Fibroblast of villous mesenchyme (primary cell): ENCODE measurements at places on chromosomes 2 and 18. TPM values are rescaled to one million over a fixed set of nuclear protein-coding genes. Genes with fewer than 3 reads are reported as not detected.

DNA sequence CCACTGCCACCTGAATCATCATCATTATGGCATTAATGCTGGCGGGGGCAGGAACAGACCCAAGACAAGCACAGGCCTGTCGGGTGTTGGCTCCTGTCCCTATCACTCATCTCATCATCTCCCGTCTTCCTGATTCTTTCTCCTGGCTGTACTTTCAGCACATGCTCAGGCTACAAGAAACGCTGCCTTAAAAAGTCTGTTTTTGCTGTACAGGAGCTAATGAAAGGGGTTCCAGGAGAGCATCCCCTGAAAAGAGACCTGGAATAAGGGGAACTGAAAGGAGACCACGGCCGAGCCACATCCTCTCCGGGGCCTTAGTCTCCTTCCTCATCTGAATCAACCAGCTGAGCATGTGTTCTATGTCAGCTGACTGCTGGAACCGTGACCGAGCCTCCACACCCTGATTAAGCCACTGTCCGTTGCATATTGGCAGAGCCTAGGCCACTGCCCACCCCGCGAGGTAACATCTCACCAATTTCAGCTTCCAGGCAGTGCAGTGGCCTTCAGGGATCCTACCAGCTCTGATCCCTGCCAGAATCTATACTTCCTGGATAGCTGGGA lies 62.6 kb downstream of the DNMT3A start:
- DNase-seq, result peak; percentile 18

- DNase-seq, result peak; percentile 99
Measured at GRCh38 chr2:84807063-84807485, 73.8 kb downstream of the TRABD2A start.

- peak; percentile 96 for DNase-seq
Measured at GRCh38 chr2:101113441-101114267, 37.5 kb downstream of the TBC1D8 start.

GRCh38 chr18:34122724-34123334 lies 101.9 kb downstream of the NOL4 start:
- peak; percentile 47 for DNase-seq

DNA sequence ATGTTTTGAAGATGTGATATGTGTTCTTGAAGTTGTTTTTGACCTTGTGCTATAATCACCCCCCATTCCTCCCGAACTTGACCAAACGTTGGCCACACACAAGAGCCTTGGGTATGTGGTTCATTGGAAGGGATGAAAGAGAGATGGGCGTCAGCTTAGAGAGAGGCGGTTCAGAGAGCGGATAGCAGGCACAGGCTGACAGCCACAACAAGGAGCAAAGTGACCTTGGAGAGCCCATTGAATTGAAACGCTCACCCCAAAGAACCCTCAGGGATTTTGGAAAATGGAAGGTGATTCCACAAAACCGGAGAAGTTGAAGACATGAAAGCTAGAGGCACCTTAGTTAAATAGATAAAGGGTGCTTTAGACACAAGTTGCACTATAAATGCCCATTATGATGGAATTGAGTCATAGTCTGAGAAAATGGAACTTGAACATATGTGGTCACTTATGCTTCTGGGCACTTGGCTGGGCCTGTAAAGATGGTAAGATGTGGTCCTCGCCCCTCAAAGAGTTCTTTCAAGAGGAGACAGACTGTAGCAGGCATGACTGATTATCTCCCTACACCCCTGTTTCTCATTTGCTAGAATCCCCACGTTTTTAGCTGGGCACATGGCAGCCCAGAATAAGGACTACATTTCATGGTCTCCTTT lies 188.5 kb upstream of the HAAO start:
- no peak for DNase-seq

- peak; percentile 86 for DNase-seq
Measured at GRCh38 chr2:66445925-66446871, 11.3 kb downstream of the MEIS1 start.

- DNase-seq, result no peak
Measured at GRCh38 chr2:120669121-120669952, 66.3 kb upstream of the GLI2 start.

DNA sequence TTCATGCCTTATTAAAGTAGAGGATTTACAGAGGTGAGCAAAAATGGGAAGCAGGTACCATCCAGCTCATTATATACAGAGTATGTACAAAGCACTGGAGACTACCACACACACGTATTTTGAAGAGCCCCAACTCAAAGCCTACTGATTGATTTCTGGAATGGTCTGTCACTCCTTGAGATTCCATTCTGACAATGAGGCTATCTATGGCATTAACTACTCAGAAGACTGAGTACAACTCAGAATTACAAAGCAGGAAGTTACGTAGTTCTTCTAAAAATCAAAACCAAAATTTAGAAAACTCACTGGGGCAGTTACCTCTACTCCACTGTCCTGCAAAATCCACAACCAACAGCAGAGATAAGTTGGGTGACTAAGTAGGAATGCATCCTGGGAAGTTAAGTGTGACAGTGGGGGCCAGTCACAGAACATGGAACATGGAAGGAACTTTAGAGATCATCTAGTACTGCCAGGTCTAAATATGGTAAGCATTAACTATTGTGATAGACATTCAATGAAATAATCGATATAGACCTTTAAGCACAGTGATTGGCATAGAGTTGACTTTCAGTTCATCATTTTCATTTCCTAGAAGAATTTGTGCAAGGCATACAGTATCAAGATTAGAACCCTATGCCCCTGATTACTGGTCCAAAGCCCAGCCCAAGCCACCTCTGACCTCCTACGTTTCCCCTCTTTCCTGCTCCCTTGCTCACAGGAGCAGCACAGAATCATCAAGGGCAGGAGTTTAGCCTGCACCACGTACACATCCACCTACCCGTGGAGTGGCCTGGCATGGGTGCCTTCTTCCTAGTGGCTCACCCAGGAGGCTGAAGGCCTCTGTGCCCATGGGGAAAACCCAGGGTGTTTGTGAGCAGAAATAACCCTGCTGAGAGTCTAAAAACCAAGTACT lies 80.1 kb upstream of the FOSL2 start:
- DNase-seq, result no peak

DNA sequence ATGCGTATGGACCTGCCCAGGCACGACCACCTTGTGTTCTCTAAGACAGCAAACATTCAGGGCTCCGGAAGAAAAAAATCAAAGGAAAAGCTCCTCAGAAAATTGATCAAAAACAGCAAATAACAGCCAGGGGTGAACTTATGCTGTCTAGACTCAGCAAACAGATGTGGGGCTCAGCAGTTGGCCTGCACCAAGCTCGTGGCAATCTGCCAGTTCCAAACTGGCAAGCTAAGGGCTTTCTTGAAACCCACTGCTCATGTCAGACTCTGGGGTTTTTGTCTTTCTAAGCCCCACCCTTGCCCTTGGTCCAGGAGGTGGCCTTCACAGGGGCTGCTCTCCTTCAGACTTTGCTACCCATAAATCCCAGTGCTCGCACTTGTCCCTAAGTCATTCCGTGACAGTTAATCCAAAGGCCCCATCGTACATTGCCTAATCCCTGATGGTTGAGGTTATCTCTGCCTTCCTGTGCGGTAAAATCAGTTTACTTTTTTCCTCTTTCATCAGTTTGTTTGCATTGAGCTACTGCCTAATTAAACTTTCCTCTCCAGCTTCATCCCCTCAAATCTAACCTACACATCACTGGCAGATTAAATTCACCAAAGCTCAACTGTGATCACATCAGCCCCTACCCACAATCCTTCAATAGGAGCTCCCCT lies 408.0 kb downstream of the LRATD1 start:
- no peak for DNase-seq

Gene HOXD12
- not detected in 2 replicates for total RNA-seq

Gene FIGN
- 1.6 and 3.5 TPM in 2 replicates for total RNA-seq

Gene CNTNAP5
- not detected in 2 replicates for total RNA-seq

Gene PIK3C3
- 45.1 and 67.4 TPM in 2 replicates for total RNA-seq

Gene CTAGE1
- 0.43 TPM in 1 of 2 replicates, not detected in the other for total RNA-seq

Gene GNLY
- total RNA-seq, result not detected in 2 replicates

Gene TCF23
- total RNA-seq, result not detected in 2 replicates
